ENCODE measurements at places on chromosomes 7 and 10.

DNA sequence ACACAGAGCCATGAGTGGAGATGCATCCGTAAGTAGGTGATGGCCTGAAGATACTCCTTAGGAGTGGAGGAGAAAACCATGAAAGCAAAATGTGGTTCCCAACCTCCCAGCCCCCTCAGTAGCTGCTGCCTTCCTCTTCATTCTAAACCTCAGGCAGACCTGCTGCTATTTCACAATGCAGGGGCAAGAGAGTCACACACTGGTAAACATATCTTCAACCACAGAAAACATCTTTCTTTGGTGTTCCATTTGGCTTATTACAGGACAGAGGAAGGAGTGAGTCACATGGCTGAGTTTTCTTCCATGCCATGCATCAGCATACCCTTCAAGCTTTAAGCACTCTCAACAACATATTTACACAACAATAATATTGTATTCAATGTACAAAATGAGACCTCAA lies 342.1 kb downstream of the BMPER start:
- H3K36me3 ChIP-seq, result no peaks in the 10 kb centered on the region
- no peak overlapping the region for H3K27ac ChIP-seq
- H3K27me3 ChIP-seq, result no peaks in the 10 kb centered on the region
- DNase-seq, result no peak
- no peak overlapping the region for H3K4me3 ChIP-seq

GRCh38 chr7:154776350-154776749 lies 226.6 kb downstream of the PAXIP1 start:
- no peak overlapping the region for H3K4me3 ChIP-seq
- no peaks in the 10 kb centered on the region for H3K36me3 ChIP-seq
- H3K4me1 ChIP-seq, result peaks cover 6% of the 10 kb centered on the region

GRCh38 chr10:8386781-8387180 lies 332.3 kb downstream of the GATA3 start:
- H3K27ac ChIP-seq, result no peak overlapping the region
- H3K36me3 ChIP-seq, result peaks cover 58% of the 10 kb centered on the region
- H3K4me3 ChIP-seq, result no peak overlapping the region
- H3K4me1 ChIP-seq, result peaks cover 25% of the 10 kb centered on the region

DNA sequence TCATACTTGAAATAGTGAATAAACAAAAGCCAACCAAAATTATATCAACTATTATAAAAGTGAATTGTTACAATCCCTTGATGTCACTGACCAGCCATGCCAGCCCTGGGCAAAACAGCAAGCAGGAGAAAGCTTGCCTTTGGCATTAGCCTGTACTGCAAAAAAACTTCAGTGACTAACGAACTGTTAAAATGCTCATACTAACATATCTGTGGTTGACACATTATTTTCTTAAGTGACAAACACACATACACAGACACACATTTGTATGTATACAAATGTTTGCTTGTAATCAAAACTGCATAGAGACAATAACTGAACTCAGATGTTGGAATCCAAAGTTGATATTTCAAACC lies 29.5 kb downstream of the CHCHD3 start:
- no peak for DNase-seq
- no peak overlapping the region for H3K4me3 ChIP-seq
- no peak overlapping the region for H3K27ac ChIP-seq
- H3K36me3 ChIP-seq, result no peaks in the 10 kb centered on the region

- H3K4me1 ChIP-seq, result peaks cover 6% of the 10 kb centered on the region
- no peaks in the 10 kb centered on the region for H3K36me3 ChIP-seq
- no peak overlapping the region for H3K4me3 ChIP-seq
- H3K27ac ChIP-seq, result no peak overlapping the region
- H3K27me3 ChIP-seq, result peaks cover 22% of the 10 kb centered on the region
These were observed 166.8 kb upstream of the PFKP start for GRCh38 chr10:2900530-2900929.

DNA sequence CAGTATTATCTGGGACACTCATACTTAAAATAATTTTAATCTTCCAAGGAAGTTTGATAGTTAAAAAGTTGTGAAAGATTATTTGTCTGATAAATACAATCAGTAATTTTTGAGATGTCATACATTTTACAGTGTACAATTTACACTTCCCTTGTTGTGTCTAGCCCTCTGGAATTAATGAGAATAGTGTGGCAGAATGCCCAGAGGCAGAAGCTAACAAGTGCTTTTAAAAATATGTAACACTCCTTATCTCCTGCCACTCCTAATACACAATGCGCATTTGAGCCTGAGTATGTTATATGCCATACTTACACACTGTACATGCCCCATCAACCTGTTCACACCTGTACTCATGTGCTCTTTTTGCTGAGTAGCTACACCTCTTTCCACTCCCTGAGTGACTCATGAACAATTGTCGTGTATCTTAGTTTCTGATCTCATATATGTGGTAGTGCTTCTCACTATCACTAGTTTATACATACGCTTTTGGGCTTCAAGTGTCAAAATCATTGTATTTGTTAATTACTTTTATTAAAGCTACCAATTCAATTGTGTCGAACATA lies 106.9 kb upstream of the GNAI1 start:
- H3K27ac ChIP-seq, result no peak overlapping the region
- DNase-seq, result no peak
- H3K4me3 ChIP-seq, result no peak overlapping the region
- no peaks in the 10 kb centered on the region for H3K36me3 ChIP-seq
- no peaks in the 10 kb centered on the region for H3K4me1 ChIP-seq

DNA sequence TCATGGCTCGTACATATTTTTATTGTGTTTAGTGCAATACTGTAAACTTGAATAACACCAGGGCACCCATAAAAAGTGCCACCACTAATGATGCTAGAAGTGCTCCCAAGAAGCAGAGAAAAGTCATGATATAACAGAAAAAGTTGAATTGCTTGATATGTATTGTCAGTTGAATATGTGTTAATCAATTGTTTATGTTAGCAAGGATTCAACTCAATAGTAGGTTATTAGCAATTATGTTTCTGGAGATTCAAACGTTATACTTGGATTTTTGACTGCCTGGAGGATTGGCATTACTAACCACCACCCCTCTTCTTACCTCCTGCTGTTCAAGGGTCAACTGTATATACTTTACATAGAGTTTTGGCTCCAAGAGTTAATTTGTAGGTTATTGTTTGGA lies 168.3 kb downstream of the CPED1 start:
- H3K4me1 ChIP-seq, result no peaks in the 10 kb centered on the region
- H3K36me3 ChIP-seq, result no peaks in the 10 kb centered on the region
- DNase-seq, result no peak
- H3K4me3 ChIP-seq, result no peak overlapping the region
- no peak overlapping the region for H3K27ac ChIP-seq

- H3K36me3 ChIP-seq, result no peaks in the 10 kb centered on the region
- no peaks in the 10 kb centered on the region for H3K4me1 ChIP-seq
- H3K4me3 ChIP-seq, result no peak overlapping the region
These were observed 33.8 kb upstream of the FZD8 start for GRCh38 chr10:35675846-35676245.

DNA sequence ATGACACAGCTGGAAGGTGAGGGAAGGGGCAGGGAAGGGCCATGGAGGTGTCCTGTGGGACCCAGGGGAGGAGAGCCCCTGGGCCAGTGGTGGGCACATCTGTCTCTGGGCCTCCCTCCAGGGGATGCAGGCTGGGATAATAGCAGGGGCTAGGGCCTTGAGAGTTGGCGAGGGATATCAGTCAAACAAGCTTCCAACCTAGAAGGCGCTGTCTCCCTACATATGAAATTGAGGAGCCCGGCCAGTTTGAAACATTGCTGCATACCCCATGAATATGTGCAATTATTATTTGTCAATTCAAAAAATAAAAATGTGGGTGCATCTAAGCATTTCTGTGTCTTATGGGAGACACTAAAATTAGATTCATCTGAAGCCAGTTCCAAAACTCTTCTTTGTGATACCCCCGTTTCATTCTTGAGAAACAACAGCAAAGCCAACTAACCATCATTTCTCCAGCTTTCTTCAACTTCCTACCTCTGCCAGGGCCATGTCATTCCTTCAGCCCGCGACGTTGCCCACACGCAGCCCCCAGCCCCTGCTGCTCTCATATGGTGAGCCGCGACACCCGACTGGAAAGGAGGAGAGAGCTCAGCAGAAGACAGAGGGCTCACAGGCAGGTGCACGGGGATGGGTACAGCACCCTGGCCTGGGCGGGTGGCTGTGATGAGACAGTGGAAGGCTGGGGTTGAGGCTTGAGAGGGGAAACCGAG lies 418.7 kb downstream of the GLRX3 start:
- DNase-seq, result no peak
- H3K4me3 ChIP-seq, result no peak overlapping the region
- no peak overlapping the region for H3K27ac ChIP-seq
- H3K36me3 ChIP-seq, result no peaks in the 10 kb centered on the region
- H3K4me1 ChIP-seq, result no peaks in the 10 kb centered on the region
- H3K27me3 ChIP-seq, result no peaks in the 10 kb centered on the region

DNA sequence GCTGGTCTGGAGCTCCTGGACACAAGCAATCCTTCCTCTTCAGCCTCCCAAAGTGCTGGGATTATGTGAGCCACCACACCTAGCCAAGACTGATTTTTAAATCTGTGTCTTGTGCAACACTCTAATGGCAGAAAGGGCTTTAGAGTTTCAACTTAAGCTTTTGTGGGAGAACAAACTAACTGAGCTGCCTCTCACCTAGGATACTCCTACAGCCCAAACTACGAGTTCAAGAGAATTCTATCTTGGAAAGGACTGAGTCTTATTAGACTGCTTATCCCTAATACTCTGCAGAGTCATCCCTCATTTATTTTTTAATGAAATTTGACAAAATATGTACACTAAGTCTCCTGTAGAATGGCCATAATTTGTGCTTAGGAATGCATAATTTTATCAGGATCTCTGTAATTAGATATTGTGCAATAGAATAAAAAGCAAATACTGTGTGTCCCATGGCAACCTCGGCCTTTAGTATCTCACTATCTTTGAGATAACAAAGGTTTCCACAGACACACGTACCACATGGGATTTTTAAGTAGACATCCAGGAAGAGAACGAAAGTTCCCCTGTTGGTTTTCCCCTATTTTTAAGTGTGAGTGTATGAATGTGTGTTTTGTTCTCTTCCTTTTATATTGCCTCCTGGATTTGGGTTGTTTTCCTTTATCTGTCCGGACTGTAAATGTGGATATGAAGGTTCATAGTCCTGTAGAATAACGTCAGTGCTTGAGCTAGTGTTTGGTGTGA lies 199.4 kb upstream of the TCF7L2 start:
- no peak overlapping the region for H3K4me3 ChIP-seq
- no peak overlapping the region for H3K27ac ChIP-seq
- H3K27me3 ChIP-seq, result no peaks in the 10 kb centered on the region
- no peaks in the 10 kb centered on the region for H3K4me1 ChIP-seq
- DNase-seq, result no peak

- no peaks in the 10 kb centered on the region for H3K36me3 ChIP-seq
- H3K27me3 ChIP-seq, result peaks cover 2% of the 10 kb centered on the region
- no peak for DNase-seq
- no peak overlapping the region for H3K4me3 ChIP-seq
- no peaks in the 10 kb centered on the region for H3K4me1 ChIP-seq
These were observed 93.2 kb downstream of the DNAJB9 start for GRCh38 chr7:108662783-108663362.

DNA sequence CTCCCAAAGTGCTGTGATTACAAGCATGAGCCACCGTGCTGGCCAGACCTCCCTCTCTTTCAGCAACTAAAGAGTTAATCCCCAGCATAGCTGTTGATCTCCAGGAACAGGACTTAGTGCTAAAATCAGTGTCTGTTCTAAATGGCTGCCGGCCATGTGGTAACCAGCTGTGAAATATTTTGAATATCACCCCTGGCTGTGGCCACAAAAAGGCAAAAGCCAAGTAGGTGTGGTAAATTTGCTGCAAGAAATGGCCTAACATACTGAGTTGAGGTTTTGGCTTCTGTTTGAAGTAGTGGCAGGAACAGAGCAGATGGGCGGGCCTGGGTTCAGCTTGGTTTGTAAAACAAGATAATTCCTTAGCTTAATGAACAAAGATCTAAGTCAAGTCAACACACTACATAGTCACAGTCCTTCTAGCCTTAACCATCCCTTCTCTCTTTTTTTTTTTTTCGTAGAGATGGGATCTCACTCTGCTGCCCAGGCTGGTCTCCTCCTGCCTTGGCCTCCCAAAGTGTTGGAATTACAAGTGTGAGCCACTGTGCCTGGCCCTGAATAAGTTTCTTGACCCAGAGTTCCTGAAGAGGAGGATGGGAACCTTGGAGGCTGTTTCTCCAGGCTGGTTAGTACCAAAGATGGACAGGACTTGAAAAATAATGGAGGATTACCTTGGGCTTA lies 22.7 kb upstream of the AGFG2 start:
- H3K27ac ChIP-seq, result peak overlapping the region; percentile 27
- no peaks in the 10 kb centered on the region for H3K27me3 ChIP-seq
- H3K4me1 ChIP-seq, result peaks cover 19% of the 10 kb centered on the region
- no peak for DNase-seq
- H3K4me3 ChIP-seq, result peak overlapping the region; percentile 41

DNA sequence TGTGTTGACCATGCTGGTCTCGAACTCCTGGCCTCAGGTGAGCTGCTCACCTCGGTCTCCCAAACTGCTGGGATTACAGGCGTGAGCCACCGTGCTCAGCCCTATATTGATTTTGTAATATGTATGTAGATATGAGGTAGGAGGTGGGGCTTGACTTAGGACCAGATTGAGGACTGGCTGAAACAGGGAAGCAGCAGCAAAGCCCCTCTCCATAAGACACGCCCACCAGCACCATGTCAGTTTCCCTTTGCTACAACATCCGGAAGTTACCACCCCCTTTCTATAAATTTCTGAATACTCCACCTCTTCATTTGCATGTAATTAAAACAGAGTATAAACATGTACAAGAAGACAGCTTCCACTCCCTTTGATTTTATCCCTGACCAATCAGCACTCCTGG lies 47.9 kb upstream of the MYL10 start:
- DNase-seq, result no peak
- no peaks in the 10 kb centered on the region for H3K27me3 ChIP-seq
- H3K36me3 ChIP-seq, result no peaks in the 10 kb centered on the region

DNA sequence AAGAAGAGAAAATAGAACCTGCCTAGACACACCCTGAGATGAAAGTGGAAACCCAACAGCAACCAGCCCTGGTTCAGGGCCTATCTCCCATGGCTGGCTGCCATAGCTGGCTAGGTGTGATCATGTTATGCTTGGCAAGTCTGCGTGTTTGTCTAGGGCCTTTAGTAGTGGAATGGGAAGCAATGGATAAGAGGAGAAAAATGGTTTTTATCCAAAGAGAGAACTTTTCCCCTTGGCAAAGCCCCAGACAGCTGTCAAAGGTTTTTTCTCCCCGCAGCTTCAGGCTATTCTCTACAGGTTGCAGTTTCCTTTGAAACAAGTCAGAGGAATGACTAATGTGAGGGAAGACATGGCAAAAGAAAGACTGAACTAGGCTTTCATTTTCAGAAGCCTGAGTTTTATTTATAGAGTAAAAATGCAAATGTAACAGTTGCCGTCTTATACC lies 161.5 kb downstream of the SEMA3D start:
- no peak for DNase-seq
- H3K4me3 ChIP-seq, result no peak overlapping the region
- H3K4me1 ChIP-seq, result no peaks in the 10 kb centered on the region
- no peaks in the 10 kb centered on the region for H3K27me3 ChIP-seq
- no peak overlapping the region for H3K27ac ChIP-seq
- H3K36me3 ChIP-seq, result no peaks in the 10 kb centered on the region

DNA sequence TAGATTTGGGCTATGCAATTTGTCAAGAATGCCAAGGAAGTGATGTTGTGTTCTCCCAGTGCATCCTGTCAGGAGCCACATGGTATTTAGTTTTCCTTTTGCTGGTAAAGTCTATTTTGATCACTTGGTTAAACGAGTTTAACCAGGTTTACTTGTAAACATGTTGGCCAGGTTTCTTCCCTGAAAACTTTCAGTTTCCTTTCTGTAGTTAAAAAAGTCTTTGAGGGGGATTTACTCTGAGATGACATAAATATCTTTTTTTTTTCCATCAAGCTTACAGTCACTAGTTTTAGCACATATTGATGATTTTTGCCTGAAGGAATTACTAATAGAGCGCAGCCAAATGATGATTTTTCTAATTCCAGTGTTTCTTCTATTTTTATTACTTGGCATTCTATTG lies 320.5 kb downstream of the PHF14 start:
- no peak for DNase-seq
- H3K27me3 ChIP-seq, result no peaks in the 10 kb centered on the region
- no peak overlapping the region for H3K27ac ChIP-seq

All from T-helper 2 cell treated with Interferon-gamma antibody and Interleukin-4, amounts not matched to agents 5 μg/mL and 100 μg/mL, for 36 hours (primary cell).